ENCODE measurements at places on chromosomes 11 and 22. TPM values are rescaled to one million over a fixed set of nuclear protein-coding genes. Genes with fewer than 3 reads are reported as not detected.

- no peaks in the 10 kb centered on the region for H3K36me3 ChIP-seq
- H3K27me3 ChIP-seq: no peaks in the 10 kb centered on the region
- no peak for DNase-seq
- H3K4me1 ChIP-seq: no peaks in the 10 kb centered on the region
Measured at GRCh38 chr11:125542709-125543108, 26.6 kb upstream of the EI24 start.

- DNase-seq: no peak
- H3K36me3 ChIP-seq: no peaks in the 10 kb centered on the region
- H3K27ac ChIP-seq: no peak overlapping the region
- no peaks in the 10 kb centered on the region for H3K4me1 ChIP-seq
- H3K27me3 ChIP-seq: no peaks in the 10 kb centered on the region
- H3K4me3 ChIP-seq: no peak overlapping the region
Measured at GRCh38 chr11:103648054-103648453, 388.4 kb upstream of the DDI1 start.

Gene NNMT
- not detected for total RNA-seq

Gene CLCF1
- 8.5 TPM for total RNA-seq

DNA sequence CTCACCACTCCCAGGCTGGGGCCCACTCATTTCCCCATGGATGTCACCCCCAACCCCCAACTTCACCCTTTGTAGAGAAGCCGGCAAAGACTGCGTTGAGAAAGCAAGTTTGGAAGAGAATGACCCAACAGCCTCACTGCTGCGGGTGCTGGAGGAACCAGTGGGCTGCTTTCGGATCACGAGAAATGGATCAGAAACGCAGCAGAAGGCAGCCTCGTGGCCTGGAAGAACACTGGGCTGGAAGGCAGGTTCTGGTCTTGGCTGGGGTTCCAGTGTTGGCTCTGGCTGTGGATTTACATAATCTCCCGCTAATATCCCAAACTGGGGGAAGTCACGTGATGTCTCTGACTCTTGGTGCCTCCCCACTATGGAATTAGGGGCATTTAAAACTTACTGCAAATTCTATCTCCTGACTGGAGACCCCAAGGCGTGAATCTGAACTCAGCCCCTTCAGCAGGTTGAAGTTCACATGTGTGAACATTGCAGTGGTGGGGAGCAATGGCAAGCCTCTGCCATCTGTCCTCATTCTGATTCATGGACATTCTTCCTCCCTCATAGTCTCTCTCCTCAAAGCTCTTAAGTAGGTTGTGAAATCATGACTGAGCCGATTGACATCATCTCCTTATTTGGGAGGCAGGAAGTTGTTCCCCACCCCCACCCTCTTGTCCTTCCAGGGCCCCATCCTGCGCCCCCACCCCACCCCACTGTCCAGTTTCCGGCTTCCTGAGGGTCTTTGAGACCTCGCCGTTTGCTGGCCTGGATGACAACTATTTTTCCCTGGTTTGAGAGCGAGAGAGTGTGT, 37.0 kb upstream of the TIMP3 start:
- H3K4me3 ChIP-seq: no peak overlapping the region
- no peaks in the 10 kb centered on the region for H3K36me3 ChIP-seq
- H3K4me1 ChIP-seq: no peaks in the 10 kb centered on the region
- H3K27ac ChIP-seq: no peak overlapping the region
- H3K27me3 ChIP-seq: no peaks in the 10 kb centered on the region

Gene TIRAP
- 22.2 TPM for total RNA-seq

Gene TYR
- not detected for total RNA-seq

Measured in T-cell (primary cell).